Transverse colon (tissue), 4 donors: ENCODE measurements at places on chromosomes 13 and 19. TPM values are rescaled to one million over a fixed set of nuclear protein-coding genes. Genes with fewer than 3 reads are reported as not detected.

Gene CRX
- total RNA-seq, result not detected

Gene PGLYRP1
- total RNA-seq, result not detected

Gene CLIP3
- 37.6 TPM for total RNA-seq

Gene KANK3
- total RNA-seq, result 3.5 TPM

Gene PRSS57
- not detected for total RNA-seq

Gene EHD2
- total RNA-seq, result 21.0 TPM

Gene MYH14
- total RNA-seq, result 409 TPM

Gene OR7A5
- total RNA-seq, result not detected

Gene MEF2B
- 0.95 TPM for total RNA-seq

Gene GFY
- total RNA-seq, result not detected

Gene VSTM2B
- not detected for total RNA-seq

Gene PSG5
- not detected for total RNA-seq

Gene MIDN
- total RNA-seq, result 116 TPM

Gene IGSF23
- total RNA-seq, result not detected

Gene ATP8A2
- 0.64 TPM for total RNA-seq

Gene WDR87
- total RNA-seq, result not detected

Gene FFAR3
- not detected for total RNA-seq

Gene CLDND2
- total RNA-seq, result not detected

Gene GARIN5A
- total RNA-seq, result 4.2 TPM

Gene CD22
- total RNA-seq, result 21.1 TPM

Gene EPN1
- 121 TPM for total RNA-seq

Gene TUBA3C
- total RNA-seq, result not detected

Gene ZNF331
- 5.0 TPM for total RNA-seq

Gene ELSPBP1
- total RNA-seq, result not detected

Gene CEACAM3
- total RNA-seq, result 0.82 TPM

Gene CRLF1
- total RNA-seq, result 21.0 TPM

Gene CEACAM19
- total RNA-seq, result 19.1 TPM

Gene ZNF554
- 0.75 TPM for total RNA-seq

Gene CLEC17A
- total RNA-seq, result not detected

Gene KLF2
- 19.9 TPM for total RNA-seq

Gene CBY2
- total RNA-seq, result not detected

Gene CLC
- total RNA-seq, result not detected

Gene CBLC
- 111 TPM for total RNA-seq

Gene PBX4
- total RNA-seq, result 11.9 TPM

Gene LSR
- 484 TPM for total RNA-seq

Gene IFNL1
- total RNA-seq, result not detected

Gene USPL1
- 27.3 TPM for total RNA-seq

Gene FUT1
- 0.27 TPM for total RNA-seq

Gene ZNF99
- total RNA-seq, result not detected

Gene NLRP9
- total RNA-seq, result not detected

Gene FCHO1
- 26.9 TPM for total RNA-seq

Gene ZNF772
- 7.0 TPM for total RNA-seq

Gene RHPN2
- 68.3 TPM for total RNA-seq

Gene SELENOV
- not detected for total RNA-seq

Gene NLRP5
- not detected for total RNA-seq

Gene PRR22
- total RNA-seq, result 10.5 TPM

Gene CFD
- 213 TPM for total RNA-seq

Gene KIR3DL2
- total RNA-seq, result not detected

Gene ZNF439
- total RNA-seq, result 16.4 TPM

Gene ZNF536
- 1.6 TPM for total RNA-seq
